ENCODE measurements at places on chromosomes 7 and 10. TPM values are rescaled to one million over a fixed set of nuclear protein-coding genes. Genes with fewer than 3 reads are reported as not detected.
A peak's percentile ranks its signal among the peaks of the same experiment; 100 is the strongest.

Gene HILPDA
- 2.6 TPM for polyA plus RNA-seq

Gene RSBN1L
- polyA plus RNA-seq: 1.3 TPM

DNA sequence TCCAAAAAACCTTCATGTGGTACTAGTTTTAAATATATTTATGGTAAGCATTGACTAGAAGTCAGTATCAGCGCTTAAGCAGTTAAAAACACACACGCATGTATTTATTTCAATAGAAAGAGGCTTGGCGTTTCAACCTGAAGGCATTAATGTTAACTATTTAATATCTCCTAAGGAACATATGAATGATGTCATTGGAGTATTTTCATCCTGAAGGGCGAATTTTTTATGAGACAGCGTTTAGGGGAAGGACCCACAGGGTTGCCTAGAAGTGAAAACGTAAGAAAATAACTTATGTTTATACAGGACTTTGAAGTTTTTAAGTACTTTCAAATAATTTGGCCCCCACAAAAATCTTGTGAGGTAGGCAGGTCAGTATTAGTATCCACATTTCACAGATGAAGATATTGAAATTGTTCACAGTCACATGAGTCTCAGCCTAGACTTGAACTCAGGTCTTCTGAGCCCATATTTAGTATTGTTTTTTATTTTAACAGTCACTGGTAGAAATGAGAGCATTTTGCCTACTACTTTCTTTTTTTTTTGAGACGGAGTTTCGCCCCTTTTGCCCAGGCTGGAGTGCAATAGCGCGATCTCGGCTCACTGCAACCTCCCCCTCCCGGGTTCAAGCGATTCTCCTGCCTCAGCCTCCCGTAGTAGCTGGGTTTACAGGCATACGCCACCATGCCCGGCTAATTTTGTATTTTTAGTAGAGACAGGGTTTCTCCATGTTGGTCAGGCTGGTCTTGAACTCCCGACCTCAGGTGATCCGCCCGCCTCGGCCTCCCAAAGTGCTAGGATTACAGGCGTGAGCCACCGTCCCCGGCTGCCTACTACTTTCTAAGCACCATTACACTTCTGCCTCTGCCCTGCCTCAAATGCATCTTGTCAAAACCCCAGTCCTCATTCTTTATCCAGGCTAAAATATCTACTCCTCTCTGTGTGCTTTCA, 1.8 kb downstream of the SLK start:
- no peaks in the 10 kb centered on the region for H3K27me3 ChIP-seq
- DNase-seq: peak; percentile 15
- no peaks in the 10 kb centered on the region for H3K36me3 ChIP-seq

DNA sequence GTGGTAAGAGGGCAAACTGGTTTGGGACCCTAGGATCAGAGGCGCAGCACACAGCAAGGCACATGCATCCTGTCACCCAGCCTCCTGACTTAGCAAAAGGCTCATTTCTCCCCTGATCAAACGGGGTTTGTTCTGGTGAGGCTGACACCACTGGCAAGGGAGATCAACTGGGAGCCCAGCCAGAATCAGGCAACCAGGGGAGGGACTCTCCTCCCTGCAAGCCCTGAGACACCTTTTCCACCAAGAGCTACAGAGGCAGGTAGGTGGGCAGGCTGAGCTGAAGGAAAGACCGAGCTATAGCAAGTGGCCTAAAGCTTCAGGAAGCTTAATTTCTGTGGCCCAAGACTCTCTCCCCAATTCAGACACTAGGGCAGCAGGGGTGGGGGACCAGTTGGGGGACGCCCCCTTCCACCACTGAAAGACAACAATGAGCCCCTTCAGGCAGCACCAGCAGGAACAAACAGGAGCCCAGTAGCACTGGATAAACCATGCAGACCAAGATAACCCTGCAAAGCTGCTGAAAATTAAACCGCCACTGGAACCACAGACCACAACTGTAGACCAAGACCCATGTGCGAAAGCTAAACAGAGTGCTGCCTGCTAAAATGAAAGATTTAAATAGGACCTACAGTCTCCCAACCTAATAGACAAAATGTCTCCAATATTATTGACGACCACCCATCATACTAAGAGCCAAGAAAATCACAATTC, 27.1 kb upstream of the SAR1A start:
- no peak overlapping the region for H3K27ac ChIP-seq
- H3K27me3 ChIP-seq: no peaks in the 10 kb centered on the region
- H3K36me3 ChIP-seq: peaks cover 10% of the 10 kb centered on the region
- peaks cover 17% of the 10 kb centered on the region for H3K4me1 ChIP-seq
- DNase-seq: no peak

DNA sequence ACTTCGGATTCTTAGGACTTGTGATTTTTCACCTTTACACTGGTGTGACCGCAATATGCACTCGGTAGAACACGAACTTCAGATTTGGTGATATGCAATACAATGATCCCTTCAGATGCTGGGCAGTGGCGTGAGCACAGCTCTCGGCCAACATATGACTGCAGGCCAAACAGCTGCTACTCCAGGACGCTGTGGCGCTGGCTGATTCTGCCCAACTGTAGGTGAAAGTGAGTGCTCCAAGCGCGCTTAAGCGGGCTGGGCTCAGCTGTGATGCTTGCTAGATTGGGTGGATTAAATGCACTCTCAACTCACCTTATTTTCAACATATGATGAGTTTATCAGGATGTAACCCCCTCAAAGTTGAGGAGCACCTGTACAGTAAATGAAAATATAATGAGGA, 137.6 kb upstream of the RET start:
- no peak overlapping the region for H3K27ac ChIP-seq
- DNase-seq: no peak
- no peaks in the 10 kb centered on the region for H3K36me3 ChIP-seq
- peaks cover 4% of the 10 kb centered on the region for H3K27me3 ChIP-seq
- H3K4me1 ChIP-seq: peaks cover 8% of the 10 kb centered on the region

- no peak overlapping the region for H3K27ac ChIP-seq
- H3K4me3 ChIP-seq: no peak overlapping the region
- DNase-seq: peak; percentile 50
- no peaks in the 10 kb centered on the region for H3K36me3 ChIP-seq
- H3K27me3 ChIP-seq: no peaks in the 10 kb centered on the region
Observed at GRCh38 chr7:102279537-102280400, 6.9 kb upstream of the SH2B2 start.

DNA sequence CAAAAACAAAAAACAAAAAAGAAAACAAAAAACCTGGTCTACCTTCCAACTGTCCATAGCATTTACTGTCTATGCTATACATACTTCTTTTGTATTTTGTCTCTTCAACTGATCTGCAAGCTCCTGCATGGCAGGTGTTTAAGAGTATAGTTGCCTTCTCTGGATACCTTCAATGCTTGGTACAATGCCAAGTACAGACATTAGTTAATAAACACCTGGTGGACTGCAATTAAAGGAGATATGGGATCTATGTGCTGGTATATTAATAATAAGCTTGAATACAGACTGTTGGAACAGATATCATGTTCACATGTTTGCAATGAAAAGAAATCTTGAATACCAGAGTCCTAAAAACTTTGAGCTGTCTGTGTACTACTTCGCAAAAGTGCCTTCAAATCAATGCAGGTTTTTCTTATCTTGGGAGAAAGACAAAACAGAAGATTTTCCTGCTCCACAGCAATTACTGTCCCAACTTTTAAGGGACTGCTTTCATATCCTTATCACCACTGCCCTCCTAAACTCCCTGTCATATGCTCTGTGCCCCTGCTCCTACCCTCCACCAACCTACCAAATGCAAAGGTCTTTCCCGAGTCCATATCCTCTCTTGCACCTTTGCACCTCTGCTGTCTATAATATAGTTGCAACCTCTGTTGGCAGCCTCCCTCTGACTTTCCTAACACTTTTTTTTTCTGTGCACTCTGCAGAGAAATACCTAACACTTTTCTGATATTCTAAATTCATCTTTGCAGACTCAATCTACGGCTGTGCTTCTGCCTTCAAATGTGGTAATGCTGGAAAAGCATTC, 85.1 kb downstream of the DNMBP start:
- H3K27me3 ChIP-seq: no peaks in the 10 kb centered on the region
- H3K4me1 ChIP-seq: peaks cover 33% of the 10 kb centered on the region
- H3K36me3 ChIP-seq: no peaks in the 10 kb centered on the region
- no peak overlapping the region for H3K27ac ChIP-seq

- H3K27ac ChIP-seq: no peak overlapping the region
- no peak overlapping the region for H3K4me3 ChIP-seq
- H3K4me1 ChIP-seq: peaks cover 12% of the 10 kb centered on the region
- H3K27me3 ChIP-seq: no peaks in the 10 kb centered on the region
- H3K36me3 ChIP-seq: no peaks in the 10 kb centered on the region
Observed at GRCh38 chr7:142357953-142358520, 100.2 kb upstream of the PRSS58 start.

DNA sequence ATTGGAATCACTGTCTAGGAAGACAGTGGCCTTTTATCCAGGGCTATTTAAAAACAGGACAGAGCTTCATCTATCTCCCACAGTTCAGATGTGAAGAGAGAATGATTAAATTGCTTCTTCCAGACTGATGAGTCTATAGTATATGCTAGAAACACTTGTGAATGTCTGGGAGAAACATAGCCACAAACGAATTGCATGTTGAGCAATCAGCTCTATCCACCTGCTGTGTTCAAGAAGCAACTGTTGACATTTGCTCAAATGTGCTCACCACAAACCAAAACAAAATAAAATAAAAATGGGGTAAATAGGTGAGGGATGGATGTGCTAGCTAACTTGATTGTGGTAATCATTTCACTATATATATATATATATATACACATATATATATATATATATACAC, 195.1 kb downstream of the HECW1 start:
- H3K4me1 ChIP-seq: no peaks in the 10 kb centered on the region
- no peak for DNase-seq
- no peaks in the 10 kb centered on the region for H3K36me3 ChIP-seq
- no peaks in the 10 kb centered on the region for H3K27me3 ChIP-seq
- H3K27ac ChIP-seq: no peak overlapping the region
- no peak overlapping the region for H3K4me3 ChIP-seq
